ENCODE measurements at places on chromosomes 7 and 10.
A peak's percentile ranks its signal among the peaks of the same experiment; 100 is the strongest.

GRCh38 chr7:149459540-149460452 is 1.1 kb downstream of the ZNF777 start:
- peak; percentile 36 for DNase-seq

DNA sequence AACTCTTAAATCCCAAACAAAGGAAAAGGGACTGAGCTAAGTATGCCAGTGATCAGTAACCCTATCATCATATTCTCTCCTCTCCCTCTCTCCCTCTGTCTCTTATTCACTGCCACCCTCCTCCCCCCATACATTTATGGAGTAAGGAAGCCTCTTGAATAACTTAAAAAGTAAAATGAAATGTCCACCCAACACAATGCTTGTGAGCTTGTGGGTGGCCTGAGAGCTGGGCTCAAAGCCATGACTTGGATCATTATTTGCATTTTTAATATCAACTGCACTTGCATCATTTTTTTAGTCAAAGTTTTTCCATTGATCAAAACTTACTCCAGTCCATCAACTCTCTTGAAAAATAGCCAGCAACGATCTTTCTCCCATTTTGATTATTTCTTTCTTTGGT is 46.8 kb downstream of the FAM107B start:
- no peak for DNase-seq

- DNase-seq: peak; percentile 25
Measured at GRCh38 chr10:43202224-43202656, 64.0 kb downstream of the CSGALNACT2 start.

DNA sequence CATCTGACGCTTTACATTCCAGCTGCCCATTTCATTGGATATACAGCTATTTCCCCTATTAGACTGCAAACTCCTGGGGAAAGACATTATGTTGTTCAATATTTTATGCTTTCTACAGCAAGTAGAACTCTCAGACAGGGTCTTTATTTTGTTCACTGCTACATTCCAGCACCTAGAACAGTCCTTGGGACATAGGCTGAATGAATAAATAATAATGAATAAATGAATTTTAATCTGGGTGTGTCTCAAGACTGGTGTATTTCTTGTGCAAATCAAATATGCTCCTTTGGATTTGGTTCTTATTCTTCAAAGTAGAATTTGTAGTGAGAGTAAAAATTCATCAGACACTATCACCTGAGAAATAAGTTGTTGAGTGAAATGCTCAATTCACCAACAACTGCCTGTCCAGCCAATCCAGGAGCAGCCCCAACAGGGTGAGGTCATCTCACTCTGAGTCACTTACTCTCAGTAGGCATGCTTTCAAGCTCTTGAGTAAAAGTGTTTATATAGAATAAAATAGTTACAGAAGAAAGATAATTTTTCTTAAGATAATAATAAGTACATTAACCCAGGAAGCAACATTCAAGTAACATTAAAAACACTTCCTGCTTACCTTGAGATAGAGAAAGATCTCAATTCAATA is 287.5 kb upstream of the NPVF start:
- DNase-seq: no peak

DNA sequence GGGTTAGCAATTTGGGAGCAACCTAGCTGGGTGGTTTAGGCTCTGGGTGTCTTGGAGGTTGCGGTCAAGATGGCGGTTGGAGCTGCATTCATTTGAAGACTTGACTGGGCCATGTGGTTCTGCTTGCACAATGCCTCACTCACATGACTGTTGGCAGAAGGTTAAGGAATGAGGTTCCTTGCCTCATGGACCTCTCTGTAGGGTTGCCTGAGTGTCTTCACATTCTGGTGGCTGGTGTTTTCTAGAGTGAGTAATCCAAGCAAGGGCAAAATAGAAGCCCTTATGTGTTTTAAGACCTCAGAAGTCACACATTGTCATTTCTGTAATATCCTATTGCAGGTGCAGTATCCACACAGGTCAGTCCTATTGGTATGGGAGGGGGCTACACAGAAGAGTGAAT is 52.0 kb downstream of the CDK14 start:
- no peak for DNase-seq

- no peak for DNase-seq
Measured at GRCh38 chr10:84743483-84743882, 415.1 kb downstream of the CCSER2 start.

DNA sequence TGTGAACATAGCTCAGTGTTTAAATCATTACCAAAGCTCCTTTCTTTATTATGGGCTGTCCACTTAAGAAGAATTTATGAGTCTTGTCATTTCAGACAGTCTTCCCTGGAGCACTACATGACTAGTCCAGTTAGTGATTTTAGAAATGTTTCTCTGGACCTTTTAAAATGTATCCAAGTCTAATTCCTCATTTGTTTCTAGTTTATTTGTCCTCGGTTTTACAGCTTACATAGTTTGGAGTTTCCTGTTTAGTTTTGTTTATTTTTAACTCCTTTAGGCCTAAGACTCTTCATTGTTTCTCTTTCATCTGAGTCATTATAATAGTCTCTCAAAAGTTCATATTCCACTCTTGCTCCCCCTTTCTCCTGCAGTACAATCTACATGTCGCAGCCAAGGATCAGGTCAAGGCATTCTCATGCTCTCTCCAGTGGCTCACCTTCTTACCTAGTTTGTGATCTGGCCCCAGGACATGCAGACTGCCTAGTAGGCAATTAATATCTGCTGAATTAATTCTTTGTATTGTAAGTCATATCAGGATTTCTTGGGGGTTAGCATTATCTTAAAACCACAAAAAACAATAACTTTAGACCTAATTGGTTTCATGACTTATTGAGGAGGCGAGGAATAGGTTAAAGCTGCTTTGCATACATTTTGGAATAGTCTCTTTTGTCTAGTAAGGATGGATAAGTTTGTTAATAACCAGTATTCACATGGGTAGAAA is 93.8 kb downstream of the MAPK8 start:
- DNase-seq: no peak

- DNase-seq: no peak
Measured at GRCh38 chr10:113292086-113292485, 260.8 kb upstream of the HABP2 start.

DNA sequence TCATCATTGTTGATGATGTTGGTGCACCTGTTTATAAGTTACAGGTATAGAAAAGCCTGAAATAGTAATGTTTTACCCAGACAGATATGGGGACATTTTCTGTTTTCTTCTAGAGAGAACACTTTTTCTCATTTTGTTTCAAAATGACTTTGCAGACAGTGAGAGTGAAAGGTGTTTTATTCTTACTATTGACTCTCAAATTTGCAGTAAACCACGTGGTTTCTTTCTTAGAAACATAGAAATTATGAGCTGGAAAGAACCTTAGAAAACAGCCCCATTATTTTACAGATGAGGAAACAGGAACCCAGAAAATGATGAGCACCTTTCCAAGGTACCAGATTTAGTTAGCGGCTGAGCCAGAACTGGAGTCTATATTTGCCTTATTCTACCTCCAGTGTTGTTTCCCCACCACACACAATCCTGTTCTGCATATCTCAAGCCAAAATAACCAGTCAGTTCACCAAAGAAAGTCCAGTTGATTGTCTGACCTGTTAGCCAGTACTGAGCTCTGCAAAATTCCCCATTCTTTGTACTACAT is 138.9 kb upstream of the AHR start:
- DNase-seq: no peak
